ENCODE measurements at places on chromosomes 4 and X.

GRCh38 chr4:41185614-41186592, 28.4 kb downstream of the APBB2 start:
- DNase-seq = no peak

DNA sequence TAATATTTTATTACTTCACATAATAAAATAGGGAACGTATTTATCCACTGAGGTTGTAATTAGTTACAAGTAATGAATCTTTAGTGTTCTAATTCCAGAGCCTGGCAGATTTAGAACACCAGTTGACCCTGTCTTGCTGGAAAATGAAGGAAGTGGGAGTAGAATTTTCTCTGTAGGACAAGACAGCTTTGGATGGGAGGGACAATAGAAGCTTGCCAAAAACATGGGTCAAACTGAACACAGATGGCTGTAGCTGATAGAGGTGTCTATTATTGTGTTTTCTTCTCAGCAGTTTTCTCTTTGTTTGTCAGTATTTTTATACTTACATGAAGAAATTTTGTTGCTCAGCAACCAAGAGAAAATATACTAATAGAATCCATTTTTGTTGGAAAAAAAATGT, 20.2 kb downstream of the FAT4 start:
- no peak for DNase-seq

DNA sequence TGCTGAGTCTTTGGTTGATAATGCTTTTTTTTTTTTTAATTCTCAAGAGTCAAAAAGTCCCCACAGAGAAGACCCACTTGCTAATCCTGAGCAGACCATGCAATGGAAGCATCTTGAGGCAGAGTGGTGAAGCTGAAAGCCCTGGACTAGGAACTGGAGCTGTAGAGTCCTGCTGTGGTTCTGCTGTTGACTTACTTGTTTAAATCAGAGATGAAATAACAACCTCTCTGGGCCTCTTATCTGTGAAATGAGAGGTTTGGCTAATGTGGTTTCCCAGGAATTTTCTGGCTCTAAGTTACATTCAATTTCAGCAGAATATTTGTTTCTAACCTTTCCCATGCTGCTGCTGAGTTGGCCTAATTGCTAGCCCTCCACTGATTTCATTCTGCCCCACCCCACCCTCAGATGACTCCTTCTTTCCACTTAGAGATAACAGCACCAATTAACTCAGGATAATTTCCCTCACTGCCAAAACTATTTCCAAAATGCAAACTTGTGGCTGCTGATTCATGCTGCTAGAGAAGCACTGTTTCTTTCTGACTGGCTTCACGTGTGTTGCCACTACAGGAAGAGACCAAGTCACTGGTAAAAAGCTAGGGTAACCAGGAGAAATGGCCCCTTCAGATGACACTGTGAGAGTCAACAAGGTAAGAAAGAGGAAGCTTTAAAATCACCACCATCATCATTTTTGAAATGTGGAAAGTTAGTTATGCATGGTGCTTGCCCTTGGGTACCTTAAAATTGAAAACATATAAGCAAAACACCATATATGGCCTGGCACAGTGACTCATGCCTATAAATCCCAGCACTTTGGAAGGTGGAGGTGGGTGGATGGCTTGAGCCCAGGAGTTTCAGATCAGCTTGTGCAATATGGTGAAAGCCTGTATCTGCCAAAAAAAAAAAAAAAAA, 326.4 kb downstream of the DCHS2 start:
- no peak for DNase-seq

DNA sequence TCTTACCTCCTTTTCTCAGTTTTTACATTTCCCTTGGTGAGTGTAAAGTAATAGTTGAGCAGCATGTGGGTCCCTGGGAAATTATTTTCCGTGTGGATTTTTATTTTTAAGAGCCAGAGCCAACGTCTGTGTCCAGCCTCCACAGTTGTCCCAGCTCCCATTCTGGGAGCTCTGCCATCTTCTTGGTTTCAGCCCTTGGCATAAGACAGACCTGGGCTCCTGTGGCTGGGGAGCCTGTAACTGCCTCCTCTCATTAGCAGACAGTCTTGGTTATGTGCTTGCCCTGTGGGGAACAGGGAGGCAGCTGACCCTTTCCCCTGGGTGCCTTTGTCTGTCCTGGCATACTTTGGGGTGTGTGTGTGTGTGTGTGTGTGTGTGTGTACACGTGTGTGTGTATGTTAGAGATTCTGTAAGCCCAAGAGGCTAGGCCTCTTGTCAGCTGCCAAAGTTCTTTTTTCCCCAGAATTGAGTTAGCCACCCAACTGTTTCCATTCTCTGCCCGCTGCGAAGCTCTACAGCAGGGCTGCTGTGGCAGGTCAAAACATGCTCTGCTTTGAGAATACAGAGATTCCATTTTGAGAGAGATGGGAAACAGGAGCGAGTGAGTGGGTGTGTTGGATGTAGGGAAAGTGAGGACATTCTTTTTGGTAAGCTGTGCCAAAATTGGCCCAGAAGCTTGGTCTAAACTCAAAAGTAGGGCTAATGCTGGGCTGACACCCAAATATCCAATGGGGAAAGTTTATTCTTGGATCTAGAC, 140.7 kb downstream of the TMEM164 start:
- DNase-seq = no peak

GRCh38 chrX:33726281-33727160, 405.6 kb downstream of the FAM47A start:
- no peak for DNase-seq

GRCh38 chr4:162352580-162353107, 188.8 kb upstream of the FSTL5 start:
- DNase-seq = no peak

DNA sequence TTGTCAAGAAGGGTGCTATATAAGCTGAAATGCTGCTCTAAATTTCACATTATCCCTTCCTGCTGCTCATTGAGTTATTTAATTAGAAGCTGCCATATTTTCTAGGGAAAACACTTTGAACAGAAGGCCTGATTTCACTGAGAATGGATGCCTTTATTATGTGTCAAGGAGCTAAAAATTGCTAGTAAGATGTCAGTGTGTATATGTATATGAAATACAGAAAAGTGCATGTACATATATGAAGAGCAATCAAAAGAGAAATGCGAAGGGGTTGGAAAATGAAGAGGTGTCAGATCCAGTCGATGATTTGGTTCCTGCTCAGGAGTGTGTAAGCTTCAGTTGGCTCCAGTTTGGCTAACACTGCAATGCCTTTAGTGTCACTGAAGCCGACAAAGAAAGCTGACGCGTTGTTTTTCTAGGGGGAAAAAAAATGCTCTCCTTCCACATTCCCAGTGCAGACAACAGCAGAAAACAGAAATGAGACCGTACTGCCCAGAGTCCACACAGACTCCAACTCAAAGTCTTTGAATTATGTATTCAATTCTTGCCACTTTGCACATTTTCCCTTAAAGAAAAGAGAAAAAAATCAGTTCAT, 154.2 kb downstream of the NHS start:
- no peak for DNase-seq

- DNase-seq = no peak
These were observed 17.1 kb downstream of the RPS6KA6 start for GRCh38 chrX:84170931-84171330.

Data from stimulated activated CD8-positive, alpha-beta memory T cell treated with anti-CD3 and anti-CD28 coated beads, Interleukin-7, amount 100 ng/mL, for 1 hour (primary cell).